ENCODE measurements at places on chromosomes 1 and 21.
A peak's percentile ranks its signal among the peaks of the same experiment; 100 is the strongest.

- DNase-seq = no peak
Measured at GRCh38 chr1:212745303-212745702, 45.7 kb upstream of the BATF3 start.

DNA sequence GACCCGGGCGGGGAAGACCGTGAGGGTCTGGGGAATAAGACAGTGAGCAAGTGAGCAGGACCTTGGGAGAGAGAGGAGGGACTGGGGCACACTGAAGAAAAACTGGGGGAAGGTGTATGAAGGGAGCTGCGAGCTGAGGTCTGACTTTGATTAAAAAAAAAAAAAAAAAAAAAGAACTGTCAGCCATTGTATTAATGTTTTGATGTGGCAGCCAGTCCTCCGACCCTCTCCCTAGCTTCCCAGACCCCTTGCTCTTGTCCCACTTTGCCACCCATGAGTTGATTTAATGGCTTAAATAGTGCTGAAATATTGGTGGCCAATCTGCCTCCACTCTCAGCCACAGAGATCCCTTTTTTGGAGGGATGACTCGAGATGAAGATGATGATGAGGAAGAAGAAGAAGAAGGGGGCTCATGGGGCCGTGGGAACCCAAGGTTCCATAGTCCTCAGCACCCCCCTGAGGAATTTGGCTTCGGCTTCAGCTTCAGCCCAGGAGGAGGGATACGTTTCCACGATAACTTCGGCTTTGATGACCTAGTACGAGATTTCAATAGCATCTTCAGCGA is 652 bp downstream of the HAX1 start:
- no peak for DNase-seq

DNA sequence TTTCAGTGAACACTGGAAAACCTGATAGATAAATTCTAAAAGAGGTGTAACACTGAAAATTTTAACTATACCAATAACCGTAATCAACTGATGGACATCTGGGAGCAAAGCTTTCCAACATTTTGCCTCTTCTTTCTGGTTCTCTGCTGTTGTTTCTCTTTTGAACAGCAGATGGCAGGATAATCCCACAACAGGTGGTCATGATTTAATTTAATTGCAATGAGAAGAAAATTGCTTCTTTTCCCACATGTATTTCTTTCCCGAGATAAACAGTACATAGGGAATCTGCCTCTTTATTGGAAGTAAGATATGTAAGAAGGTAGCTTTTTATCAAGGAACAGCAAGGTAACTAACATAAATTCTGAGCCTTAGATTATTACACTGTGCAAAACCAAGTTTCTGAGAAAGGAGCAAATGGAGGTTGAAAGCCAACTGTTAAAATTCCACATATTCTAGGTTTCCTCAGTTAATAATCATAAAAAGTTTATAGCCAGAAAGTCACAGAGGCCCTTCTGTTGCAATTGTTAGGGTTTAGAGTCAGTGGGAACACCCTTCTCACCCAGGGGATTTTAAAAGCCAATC is 72.9 kb downstream of the RPS6KA1 start:
- peak; percentile 8 for DNase-seq

GRCh38 chr1:113905435-113905861 is 322 bp downstream of the DCLRE1B start:
- DNase-seq = no peak

DNA sequence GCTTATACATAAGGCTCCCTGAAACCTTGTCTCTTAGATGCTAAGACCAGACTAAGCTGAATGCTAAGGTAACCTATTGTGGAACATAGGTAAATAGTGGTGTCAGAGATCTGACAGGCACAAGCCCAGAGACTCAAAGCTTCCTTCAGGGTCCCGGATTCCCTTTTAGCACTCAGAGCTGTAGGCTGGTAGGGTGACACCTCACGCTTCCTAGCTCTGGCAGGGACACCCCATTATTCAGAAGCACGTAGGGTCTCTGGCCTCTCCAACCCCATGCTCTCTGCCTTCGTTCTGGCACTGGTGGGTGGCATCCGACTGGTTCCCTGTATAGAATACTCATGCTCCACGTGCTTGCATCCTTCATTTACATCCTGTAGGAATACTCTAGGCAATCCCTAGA is 68.4 kb downstream of the CD34 start:
- no peak for DNase-seq

GRCh38 chr1:24406788-24407187 is 6.8 kb downstream of the STPG1 start:
- no peak for DNase-seq

GRCh38 chr21:37461479-37461878 is 94.9 kb downstream of the DYRK1A start:
- no peak for DNase-seq

GRCh38 chr1:35097224-35097623 is 18.0 kb downstream of the ZMYM1 start:
- DNase-seq = no peak

- no peak for DNase-seq
Measured at GRCh38 chr1:30997463-30998057, 68.0 kb downstream of the PUM1 start.

DNA sequence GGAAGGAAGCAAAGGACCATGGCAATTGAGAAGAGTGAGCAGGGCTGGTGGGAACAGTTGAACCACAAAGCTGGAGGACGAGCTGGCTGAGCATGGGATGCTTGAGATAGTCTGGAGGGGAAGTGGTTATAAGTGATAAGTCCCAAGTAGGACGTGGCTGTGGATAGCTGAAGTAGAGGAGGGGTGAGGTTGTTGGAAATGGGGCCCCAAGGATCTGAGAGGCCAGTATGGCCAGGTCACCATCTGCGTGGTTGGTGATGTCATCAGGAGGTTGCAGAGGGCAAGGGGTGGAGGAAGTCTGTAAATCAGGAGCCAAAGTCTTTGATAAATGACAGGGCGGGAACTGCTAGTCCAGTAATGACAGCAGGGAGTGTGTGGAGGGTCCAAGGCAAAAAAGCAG is 11.0 kb upstream of the REN start:
- no peak for DNase-seq

DNA sequence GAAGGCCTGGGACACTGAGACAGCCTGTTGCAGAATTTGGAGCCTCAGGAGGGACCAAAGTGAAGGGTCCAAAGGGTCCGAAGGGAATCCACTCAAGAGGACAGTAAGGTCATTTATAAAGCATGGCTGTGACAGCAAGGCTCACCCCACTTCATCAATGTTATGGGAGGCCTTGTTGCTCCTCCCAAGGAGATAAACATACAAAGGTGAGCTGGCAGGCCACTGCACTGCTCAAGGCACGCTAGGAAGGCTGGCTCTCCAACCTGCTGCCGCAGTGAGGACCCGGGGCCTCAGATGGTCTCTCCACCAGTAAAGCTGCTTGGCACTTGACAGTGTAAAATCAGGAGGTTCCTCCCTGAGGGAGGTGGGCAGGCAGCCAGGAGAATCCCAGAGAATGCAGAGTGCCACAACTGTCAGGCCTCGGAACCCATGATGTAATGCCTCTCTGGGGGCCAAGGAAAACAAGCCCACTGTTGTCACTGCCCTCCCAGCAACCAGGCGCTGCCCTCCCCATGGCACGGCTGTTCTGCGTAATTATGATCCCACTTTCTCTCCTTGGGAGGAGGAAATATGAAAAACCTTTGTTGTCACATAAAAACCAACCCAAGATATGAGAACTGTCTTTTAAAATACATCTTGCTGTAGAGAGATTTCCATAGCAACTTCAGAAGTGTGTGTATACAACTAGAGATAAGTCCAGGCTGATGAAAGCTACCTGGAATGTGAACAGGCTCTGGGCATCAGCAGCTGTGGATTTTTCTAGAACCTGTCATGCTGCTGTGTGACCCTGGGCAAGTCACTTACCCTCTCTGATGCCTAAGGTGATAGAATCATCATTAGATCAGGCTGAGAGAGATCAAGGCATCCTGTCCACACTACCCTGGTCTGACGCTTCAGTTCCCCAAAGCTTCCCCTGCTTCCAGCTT is 102.5 kb downstream of the KCNN3 start:
- DNase-seq = no peak

DNA sequence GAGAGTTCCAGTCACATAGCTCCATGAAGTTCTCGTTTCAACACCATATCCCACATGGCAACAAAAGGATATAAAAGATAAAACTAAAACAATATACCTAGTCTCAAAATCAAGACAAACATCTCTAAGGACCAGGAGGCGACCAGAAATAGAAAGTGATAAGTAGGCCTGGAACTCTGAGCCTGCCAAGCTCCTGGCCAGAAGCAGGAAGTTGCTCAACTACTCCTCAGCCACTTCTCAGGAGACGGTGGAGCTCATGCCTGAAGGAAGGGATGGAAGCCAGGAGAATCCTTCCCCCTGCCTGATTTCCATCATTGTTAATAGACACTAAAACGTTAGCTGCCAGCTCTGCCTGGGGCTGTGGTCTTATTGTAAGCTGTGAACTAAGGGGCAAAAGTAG is 94.7 kb downstream of the DISP1 start:
- no peak for DNase-seq

- no peak for DNase-seq
Measured at GRCh38 chr1:29186707-29187106, 5.0 kb upstream of the SRSF4 start.

DNA sequence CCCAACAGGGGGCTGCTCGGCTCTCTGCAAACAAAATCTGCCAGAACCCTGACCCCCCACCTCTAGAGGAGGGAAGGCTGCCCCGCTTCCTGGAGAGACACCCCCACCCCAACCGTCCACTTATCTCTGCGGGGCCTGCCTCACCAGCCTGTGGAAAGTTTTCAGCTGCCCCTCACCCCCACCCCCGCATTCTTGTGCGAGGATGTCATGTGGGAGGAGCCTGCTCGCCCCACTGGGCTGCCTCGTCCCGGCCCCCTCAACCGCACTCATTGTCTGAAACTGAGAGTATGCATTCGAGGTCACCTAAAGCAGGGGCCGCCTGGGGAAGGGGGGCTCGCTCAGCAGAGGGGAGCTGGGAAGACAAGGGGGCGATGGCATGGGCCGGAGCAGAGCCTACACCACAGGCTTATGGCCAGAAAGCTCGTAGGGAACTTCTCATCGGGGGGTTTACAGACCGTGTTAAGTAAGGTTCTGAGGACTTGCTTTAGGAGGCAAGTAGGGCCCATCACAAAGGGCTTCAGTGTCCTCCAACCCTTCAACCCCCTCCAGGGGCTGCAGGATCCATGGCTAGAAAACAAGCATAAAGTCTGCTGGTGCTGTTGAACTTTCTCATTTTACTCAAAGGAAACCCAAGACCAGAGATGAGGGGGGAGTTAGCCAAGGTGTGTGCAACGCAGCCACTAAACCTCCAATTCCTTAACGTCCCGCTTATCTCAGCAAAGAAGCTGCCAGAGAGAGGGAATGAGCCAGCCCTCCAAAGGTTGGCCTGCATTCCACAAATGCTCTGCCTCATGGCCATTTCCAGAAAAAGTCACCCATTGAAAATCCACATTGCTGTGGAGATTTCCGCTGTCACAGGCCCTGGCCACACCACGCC is 9.4 kb downstream of the EPHA2 start:
- no peak for DNase-seq

- no peak for DNase-seq
Measured at GRCh38 chr1:116537040-116537831, 33.6 kb downstream of the CD58 start.

GRCh38 chr1:32920833-32921232 is 19.6 kb upstream of the TMEM54 start:
- DNase-seq = peak; percentile 18

DNA sequence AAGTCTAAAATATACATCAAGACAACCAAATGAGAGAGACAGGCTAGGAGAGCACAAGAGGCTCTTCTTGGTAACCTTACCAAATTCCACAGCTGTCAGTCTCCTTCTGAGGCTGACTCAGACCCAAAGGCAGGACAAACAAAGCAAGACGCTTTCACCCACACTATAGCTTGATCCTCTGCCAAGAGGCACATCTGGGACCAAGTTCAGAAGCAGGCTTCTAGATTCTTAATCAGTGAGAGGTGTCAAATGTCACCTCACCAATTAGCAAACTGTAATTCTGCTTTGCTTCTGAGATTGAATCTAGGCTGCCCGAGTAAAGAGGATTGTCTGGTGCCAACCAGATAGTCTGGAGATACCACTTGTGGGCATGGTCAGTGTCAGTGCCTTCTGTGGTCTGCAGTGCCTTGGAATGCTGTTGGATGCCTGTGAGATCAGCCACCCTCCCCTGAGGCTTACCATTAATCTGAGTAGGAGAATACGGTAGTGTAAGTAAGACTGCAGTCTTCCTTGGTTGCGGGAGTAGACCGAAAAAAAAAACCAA is 151.0 kb downstream of the FMN2 start:
- no peak for DNase-seq
